DMS153 (cell line): ENCODE measurements at places on chromosomes 6 and 20.

GRCh38 chr6:84691978-84692623 lies 72.3 kb downstream of the TBX18 start:
- no peak for DNase-seq

GRCh38 chr6:108805611-108806167 lies 42.5 kb upstream of the ARMC2 start:
- no peak for DNase-seq

GRCh38 chr6:6968731-6969552 lies 138.8 kb upstream of the RREB1 start:
- DNase-seq: no peak

DNA sequence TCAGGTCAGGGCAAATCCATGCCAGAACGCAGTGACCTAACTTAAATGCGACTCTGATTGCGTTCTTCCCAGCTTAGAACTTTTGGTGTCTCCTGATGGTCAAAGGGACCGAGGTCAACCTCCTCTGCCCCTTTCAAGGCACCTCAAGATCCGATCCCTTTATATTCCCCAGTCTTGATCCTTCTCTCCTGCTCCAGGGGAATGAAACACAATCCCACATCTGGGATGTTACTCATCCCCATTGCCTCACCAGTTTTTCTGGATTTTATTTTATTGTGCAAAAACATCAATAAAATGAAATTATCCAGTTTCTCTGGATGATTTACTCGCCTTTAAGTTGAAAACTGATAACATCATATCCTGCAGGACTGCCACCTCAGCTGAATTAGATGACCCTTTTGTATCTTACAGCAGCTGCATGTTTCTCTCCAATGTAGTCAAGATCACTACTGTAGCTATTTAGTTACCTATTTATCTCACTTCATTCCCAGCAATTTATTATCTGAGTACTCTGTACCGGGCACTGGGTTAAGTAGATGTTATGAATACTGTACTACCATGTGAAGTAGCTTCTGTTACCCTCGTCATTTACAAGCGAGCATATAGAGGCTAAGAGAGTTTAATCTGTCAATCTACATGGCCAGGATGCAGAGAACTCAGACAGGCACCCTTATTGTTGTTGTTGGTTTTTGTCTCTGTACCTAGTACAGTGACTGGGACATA lies 44.0 kb downstream of the IRAK1BP1 start:
- DNase-seq: no peak

DNA sequence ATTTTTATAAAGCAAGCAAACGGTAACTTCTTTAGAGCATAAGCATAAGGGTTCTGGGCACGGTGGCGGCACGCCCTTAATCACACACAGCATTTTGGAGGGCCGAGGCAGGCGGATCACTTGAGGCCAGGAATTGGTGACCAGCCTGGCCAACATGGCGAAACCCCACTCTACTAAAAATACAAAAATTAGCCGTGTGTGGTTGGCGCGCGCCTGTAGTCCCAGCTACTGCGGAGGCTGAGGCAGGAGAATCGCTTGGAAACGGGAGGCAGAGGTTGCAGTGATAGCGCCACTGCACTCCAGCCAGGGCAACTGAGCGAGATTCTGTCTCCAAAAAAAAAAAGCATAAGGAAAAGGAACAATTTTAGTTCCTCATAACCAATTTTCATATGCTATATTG lies 2.6 kb downstream of the SENP6 start:
- no peak for DNase-seq

GRCh38 chr6:100342830-100343229 lies 121.9 kb downstream of the SIM1 start:
- DNase-seq: no peak
